ENCODE measurements at places on chromosomes 13 and 19.

- no peak for DNase-seq
Measured at GRCh38 chr19:53898636-53899341, 10.3 kb upstream of the CACNG7 start.

DNA sequence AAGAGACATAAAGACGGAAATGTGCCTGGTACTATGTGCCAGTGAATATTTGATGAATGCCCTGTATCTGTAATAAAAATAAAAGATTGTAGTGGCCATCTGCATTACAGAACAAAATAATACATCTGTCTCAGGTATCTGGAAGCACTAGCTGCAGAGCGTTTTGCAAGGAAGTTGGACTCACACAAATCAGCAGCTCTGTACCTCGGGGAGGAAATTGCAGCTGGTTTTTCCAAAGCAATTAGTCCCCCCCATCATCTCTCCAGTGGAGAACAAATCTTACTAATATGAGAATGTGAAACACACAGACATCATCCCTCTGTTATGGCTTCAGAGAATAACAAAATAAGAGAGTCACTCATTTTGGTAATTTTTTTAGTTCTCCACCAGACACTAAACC, 245.3 kb downstream of the ITGBL1 start:
- DNase-seq, result no peak

DNA sequence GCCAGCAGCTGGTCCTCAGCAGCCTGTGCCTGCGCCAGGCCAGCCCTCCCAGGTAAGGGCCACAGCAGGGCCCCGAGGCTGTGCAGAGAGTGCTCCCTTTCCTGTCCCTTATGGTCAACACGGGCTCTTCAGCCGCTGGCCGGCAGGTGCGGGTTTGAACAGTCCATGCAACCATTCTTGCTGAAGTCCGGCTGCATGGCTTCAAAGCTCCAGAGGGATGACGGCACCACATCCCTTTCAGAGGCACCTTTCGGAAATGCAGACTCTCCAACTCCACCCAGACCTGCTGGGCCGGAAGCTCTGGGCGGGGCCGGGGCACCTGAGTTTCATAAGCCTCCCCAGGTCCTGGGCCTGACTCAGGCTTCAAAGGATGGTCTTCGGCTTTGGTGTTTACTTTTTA, 81.3 kb downstream of the SPACA7 start:
- DNase-seq, result no peak

GRCh38 chr13:35785576-35786303, 309.3 kb upstream of the MAB21L1 start:
- DNase-seq, result no peak

DNA sequence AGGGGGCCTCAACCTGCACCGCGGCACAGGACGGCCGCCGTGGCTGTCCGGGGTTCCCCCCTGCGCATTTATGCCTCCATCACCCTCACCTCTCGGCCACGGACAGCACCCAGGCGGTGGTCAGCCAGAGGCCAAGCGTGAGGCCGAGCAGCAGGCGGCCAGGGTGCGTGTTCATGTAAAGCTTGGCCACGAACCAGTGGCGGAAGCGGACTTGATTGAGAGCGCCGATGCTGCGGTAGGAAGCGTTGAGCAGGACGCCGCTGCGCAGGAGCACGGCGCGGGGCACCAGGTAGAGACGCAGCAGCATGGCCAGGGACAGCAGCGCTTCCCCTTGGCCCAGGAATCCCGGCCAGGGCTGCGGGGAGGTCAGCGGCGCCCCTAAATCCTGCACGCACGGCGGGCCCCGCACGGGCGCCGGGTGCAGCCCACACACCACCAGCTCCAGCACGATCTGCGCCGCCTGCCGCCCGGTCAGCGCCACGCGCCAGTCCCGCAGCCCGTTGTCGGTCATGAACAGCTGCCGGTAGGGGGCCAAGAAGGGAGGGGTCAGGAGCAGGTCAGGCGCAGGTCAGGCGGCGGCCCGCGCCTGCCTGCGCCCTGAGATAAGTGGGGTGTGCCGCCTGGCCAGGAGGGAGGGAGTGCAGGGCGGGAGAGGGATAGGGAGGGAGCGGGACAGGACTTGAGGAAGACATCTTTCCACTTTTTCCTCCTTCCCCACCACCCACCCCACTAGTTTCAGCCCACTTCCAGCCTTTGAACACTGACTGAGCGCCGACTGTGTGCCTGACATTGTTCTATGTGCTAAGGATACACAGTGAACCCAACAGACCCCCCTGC, 6.5 kb downstream of the KCNN4 start:
- DNase-seq, result no peak

DNA sequence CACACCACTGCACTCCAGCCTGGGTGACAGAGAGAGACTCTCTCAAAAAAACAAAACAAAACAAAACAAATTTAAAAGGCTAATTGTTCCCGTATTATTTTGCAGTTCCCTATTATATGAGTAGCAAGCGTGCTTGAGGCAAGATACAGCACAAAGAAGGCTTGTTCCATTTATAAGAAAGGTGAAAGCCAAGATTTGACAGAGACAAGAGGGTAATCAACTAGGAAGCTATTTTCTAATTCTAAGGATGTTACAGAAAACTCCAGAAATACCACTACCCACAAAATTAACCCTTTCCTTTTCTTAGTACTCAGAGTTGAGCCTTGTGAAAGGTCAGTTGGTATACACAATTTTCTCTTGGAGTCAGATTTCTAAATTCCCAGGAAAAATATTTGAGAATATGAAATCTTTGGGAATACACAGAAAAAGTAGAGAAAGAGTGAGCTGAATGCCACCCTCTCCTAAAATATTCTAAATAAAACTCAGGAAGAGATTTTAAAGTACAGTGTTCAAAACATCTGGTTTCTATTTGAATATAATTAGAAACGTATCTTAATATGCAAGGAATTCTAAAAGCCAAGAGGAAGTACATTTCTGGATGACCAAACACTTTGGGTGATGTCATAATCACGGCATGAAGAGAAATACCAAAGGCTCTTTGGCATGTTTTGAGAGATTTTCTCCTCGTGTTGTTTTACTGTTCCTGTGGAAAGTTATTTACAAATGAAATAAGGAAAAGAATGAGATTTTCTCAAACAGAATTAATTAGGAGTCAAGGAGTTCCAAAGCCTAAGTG, 63.0 kb upstream of the FLT1 start:
- peak; percentile 92 for DNase-seq

GRCh38 chr19:4633140-4633967, 6.0 kb upstream of the TNFAIP8L1 start:
- peak; percentile 10 for DNase-seq

- no peak for DNase-seq
Measured at GRCh38 chr19:40387155-40387554, 2.8 kb downstream of the HIPK4 start.

- no peak for DNase-seq
Measured at GRCh38 chr19:37303591-37304171, 67.2 kb upstream of the ZNF527 start.

DNA sequence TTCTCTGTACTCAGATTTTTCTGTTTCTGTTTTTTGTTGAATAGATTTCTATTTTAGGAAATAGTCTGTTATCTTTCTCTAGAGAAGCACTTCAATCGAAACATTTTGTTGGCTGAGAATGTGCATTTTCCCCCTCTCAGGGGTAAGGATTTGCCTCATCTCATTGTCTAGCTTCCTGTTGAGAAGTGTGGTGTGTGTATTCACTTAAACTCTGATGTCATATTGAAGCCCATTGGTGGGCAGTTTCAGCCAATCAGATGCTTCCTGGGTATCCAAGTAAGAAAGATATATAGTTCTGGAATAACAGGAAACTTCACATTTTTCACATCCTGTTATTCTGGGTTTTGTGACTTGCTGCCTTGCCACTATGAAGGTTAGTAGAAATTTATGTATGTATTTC, 87.6 kb downstream of the ARHGEF7 start:
- peak; percentile 36 for DNase-seq

- DNase-seq, result no peak
Measured at GRCh38 chr19:46186101-46186716, 38.2 kb downstream of the IGFL2 start.

GRCh38 chr13:27775943-27776342, 16.3 kb upstream of the GSX1 start:
- DNase-seq, result no peak

- peak; percentile 81 for DNase-seq
Measured at GRCh38 chr13:98203646-98204326, 26.7 kb upstream of the RNF113B start.

DNA sequence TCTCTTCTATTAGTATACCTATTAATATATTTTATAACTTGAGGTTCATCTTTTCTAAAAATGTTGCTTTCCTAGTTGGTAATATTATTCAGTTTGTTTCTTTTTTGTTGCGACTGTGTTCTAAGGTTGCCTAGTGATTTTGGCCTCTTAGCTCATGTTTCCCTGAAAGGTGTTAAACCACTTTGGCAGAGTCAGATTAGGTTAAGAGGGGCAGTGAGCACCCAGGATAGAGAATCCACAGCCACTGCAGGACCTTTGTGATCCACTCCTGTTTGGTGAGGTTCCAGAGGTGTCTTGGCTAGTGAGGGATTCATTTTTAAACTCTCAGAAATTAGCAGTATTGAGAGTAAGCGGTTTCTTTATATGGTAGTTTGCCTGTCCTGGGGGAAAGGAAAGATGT, 14.9 kb upstream of the GPR18 start:
- no peak for DNase-seq

DNA sequence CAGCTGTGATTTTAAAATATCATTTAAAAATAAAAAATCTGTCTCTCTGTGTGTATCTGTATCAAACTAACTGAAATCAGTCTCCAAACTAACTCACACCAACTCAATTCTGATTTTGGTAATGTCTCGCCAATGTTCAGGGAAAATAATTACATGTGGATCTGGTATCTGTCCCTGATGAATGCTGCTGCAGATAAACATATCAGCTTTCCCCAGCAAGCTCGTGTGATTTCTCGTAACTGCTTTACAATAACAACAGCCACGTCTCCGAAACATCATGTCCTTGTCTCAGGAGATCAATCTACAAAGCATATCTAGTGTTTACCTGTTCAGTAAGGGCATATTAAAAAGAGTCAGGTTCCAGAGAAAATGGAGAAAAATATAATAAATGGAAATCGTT, 129.0 kb downstream of the IRS2 start:
- DNase-seq, result no peak

DNA sequence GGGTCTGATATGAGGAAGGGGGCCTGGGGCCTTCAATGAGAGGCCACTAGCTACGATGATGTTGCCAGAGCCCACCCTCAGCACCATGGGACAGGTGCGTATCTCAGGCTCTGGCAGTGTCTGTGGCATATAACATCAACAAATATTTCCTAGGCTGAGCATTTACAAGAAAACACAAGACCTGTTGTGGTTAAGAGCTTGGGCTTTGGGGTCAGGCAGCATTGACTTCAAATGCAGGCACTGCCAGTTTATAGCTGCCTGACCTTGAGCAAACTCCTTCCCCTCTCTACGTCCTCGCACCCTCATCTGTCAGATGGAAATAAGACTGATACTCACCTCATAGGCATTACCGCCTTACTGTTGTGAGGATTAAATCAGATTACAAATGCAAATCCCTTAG, 156.0 kb downstream of the KATNAL1 start:
- no peak for DNase-seq

- DNase-seq, result no peak
Measured at GRCh38 chr13:39433651-39434050, 169.3 kb downstream of the LHFPL6 start.

DNA sequence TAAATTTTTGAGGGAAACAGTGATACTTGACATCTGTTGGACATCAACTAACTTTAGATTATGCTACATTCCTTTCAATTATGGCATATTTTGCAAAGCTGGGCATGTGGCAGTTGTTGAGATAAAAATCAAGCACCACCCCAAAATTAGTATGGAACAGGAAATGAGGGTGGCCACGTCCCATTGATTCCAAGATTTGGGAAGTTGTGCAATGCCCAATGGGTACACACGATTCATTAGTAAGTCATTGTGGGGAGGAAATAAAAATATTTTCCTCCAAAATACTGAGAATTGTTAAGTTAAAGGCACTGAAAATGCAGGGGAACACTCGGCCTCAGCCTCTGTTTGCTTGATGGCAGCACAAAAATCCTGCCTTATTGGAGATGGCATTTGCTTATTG, 7.6 kb downstream of the ERICH6B start:
- DNase-seq, result no peak

- DNase-seq, result no peak
Measured at GRCh38 chr13:48398450-48399095, 14.3 kb downstream of the LPAR6 start.

DNA sequence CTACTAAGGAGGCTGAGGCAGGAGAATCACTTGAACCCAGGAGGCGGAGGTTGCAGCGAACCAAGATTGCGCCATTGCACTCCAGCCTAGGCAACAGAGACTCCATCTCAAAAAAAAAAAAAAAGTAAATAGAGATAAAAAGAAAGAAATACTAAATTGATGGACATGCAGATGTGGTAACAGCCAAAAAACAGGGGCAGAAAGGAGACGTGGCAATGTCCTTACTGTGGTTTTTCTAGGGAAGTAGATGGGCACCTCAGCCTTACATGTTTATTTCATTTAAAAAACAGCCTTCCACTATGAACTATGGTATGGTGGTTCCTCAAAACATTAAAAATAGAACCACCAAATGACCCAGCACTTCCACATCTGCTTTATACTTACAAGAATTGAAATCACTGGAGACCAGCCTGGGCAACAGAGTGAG, 6.5 kb upstream of the EIF3G start:
- no peak for DNase-seq

All from GM04503 (cell line).